Type B pancreatic cell (in vitro differentiated cells): ENCODE measurements at places on chromosomes 16 and 17. TPM values are rescaled to one million over a fixed set of nuclear protein-coding genes. Genes with fewer than 3 reads are reported as not detected.

GRCh38 chr17:61325382-61326073 is 74.1 kb upstream of the TBX2 start:
- DNase-seq, result no peak

- DNase-seq, result peak; percentile 92
Observed at GRCh38 chr17:76141212-76142038, at the start of gene FOXJ1. FOXJ1 (minus strand) TSS chr17:76141245; CDS start chr17:76140395, 850 bp downstream.

- DNase-seq, result no peak
Observed at GRCh38 chr16:54397190-54397835, 110.7 kb upstream of the IRX3 start.

DNA sequence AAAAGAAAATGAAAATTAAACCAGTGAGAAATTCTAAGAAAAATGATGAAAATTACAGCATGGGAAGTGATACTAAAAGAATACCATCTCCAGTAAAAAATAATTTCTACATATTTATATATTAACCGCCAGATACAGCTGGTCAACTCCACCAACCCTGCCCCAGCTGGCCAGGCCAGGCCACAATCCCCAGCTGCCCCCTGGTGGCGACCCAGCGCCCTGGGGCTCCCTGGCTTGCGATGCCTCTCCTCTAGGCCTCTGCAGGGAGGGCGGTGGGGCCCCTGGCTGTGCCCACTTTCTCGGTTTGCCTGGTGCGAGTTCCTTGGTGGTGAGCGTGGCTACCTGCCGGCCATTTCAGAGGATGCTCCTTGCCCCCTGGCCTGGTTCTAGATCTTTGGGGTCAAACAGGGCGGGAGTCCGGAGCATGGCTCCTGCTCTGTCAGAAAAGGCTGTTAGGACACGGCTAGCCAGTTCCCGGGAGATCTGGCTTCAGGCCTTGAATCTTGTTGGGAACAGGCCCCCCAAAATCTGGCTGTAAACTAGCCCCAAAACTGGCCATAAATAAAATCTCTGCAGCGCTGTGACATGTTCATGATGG is 14.5 kb downstream of the GLIS2 start:
- no peak for DNase-seq

GRCh38 chr17:59001158-59001814 is 105.4 kb downstream of the TRIM37 start:
- no peak for DNase-seq

DNA sequence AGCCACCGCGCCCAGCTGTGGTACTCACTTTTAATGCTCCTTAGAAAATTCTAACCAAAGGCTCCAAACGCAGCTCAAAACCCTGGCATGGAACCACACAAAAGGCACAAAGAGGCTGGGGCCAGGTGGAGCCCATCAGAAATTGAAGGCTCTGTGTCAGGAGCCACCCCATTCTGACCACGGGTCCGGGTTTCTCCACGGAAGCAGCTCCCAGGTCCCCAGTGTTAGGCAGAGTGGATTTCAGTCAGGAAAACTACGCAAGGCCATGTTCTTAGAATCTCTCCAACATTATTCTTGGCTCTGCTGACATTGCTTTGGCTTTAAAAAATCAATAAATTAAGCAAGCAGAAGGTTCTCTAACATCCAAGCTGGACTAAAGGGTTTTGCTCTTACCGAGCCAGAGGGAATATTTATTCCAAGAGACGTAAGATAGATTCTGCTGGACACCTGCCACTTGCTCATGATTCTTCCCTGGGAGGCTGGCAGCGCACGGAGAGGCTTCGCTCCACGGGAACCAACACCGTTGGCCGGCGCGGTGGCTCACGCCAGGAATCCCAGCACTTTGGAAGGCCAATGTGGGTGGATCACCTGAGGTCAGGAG is 93.5 kb downstream of the NXN start:
- DNase-seq, result no peak

GRCh38 chr17:28397687-28398279 is 8.2 kb downstream of the SLC46A1 start:
- no peak for DNase-seq

- DNase-seq, result no peak
Observed at GRCh38 chr16:53414381-53414780, 19.9 kb upstream of the RBL2 start.

DNA sequence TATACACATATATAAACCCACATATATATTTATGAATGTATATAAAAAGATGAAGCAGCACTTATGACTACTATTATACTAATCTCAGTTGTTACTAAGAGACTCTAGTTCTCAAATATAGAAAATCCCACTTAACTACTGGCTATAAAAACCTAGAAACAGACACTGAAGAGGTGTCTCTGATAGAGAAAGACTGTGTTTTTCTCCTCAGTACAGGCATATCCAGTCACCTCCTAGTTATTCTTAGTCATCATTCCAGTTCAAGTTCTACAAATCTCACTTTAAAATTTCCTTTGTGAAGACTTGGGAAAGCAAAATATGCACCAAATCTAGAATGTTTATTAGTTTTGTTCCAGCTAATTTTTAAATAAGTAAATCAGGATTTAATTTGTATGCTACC is 93.9 kb downstream of the STH start:
- no peak for DNase-seq

- DNase-seq, result no peak
Observed at GRCh38 chr16:24962747-24963146, 52.4 kb downstream of the ARHGAP17 start.

DNA sequence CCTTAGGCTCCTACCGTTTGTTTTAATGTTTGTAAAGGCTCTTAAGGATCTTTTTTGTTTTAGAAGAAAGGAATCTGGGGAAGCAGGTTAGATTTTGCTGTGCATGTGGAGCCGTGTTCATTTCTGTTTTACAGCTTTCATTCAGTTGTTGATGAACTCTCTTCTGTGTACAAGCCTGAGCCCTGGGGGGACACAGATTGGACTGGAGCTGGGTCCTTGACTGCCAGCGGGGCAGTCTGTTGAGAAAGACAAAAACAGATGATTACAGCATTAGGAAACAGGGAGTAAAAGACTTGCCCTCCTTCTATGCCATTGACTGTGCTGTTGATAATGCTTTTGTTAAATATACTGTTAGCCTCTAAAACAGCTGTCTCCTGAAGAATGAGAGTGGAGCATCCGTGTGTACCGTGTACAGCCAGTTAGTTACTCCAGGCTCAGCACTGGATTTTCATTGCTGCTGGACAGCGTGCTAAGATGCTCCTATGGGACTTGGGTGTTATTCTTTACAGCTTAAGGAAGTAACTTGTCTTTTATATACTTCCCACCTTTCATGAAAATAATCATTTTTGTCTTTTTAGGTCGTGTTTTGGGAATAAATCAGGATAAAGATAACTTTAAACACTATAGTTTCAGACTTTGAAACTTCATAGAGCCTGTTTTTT is 3.2 kb downstream of the MAP1LC3B start:
- DNase-seq, result no peak

- no peak for DNase-seq
Observed at GRCh38 chr16:57131351-57131970, 39.1 kb downstream of the CPNE2 start.

DNA sequence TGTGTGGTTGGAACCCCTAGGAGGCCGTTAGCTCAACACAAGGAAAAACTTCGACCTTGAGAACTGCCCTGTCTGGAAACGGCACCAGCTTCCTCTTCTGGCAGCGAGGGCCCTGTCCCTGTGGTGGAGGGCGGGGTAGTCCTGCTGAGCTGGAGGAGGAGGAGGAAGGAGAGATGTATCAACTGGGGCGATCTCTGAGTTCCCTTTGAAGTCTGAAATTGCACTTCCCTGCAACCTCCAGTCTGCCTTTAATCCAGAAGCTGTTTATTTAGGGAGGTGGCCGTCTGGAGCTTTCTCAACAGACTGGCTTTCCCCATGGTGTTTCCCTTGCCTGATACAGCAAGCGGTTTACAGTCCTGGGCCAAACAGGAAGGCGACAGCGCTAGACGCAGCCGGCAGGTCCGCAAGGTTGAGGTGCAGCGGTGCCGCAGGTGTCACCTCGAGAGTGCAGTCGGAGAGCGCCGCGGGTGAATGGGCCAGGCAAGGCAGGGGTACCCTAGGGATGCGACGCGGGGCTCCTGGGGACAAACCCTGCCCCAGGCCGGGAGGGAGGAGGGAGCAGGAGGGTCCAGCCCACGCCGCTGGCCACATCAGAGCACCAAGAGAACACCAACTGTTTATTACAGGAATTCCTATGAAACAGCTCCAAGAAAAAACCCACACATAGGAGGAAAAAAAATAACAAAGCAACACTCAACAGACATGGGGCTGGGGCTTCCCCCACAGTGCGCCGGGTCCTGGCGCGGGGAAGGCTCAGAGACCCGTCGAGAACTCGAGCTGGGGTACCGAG is 11.4 kb upstream of the MRPS23 start:
- no peak for DNase-seq

CASKIN1 gene
- total RNA-seq, result 2.7 and 6.3 TPM in 2 replicates

UTS2R gene
- 0.21 and 0.97 TPM in 2 replicates for total RNA-seq

CPHXL2 gene
- total RNA-seq, result not detected in 2 replicates

KCNJ18 gene
- not detected in 2 replicates for total RNA-seq

PARD6A gene
- total RNA-seq, result 4.7 and 6.5 TPM in 2 replicates
